ENCODE measurements at places on chromosomes 4 and X. TPM values are rescaled to one million over a fixed set of nuclear protein-coding genes. Genes with fewer than 3 reads are reported as not detected.

The RGS12 gene
- 8.4 TPM for total RNA-seq

The CCDC160 gene
- total RNA-seq = not detected

The CENPVL2 gene
- total RNA-seq = not detected

The PABPC1L2B gene
- not detected for total RNA-seq

The MAGEB10 gene
- not detected for total RNA-seq

The DUX4 gene
- total RNA-seq = not detected

The RPL39 gene
- 3,501 TPM for total RNA-seq

The PLAC1 gene
- total RNA-seq = 0.68 TPM

The PPP4R3C gene
- not detected for total RNA-seq

The KLHL5 gene
- total RNA-seq = 54.3 TPM

The RNF150 gene
- total RNA-seq = 0.25 TPM

The GAB3 gene
- total RNA-seq = 0.45 TPM

The CXCL10 gene
- total RNA-seq = 0.20 TPM

The HS3ST1 gene
- 0.60 TPM for total RNA-seq

The XAGE2 gene
- not detected for total RNA-seq

The FAT4 gene
- total RNA-seq = 1.8 TPM

The CXorf49 gene
- total RNA-seq = not detected

The XAGE1A gene
- 16.0 TPM for total RNA-seq

The UCHL1 gene
- 986 TPM for total RNA-seq

The CPE gene
- 1.4 TPM for total RNA-seq

The TSR2 gene
- total RNA-seq = 53.9 TPM

The DSPP gene
- total RNA-seq = not detected

The CXCL11 gene
- 0.21 TPM for total RNA-seq

The TCP11X2 gene
- total RNA-seq = not detected

The MID1IP1 gene
- 34.9 TPM for total RNA-seq

The OCIAD1 gene
- 124 TPM for total RNA-seq

The ZNF330 gene
- 27.1 TPM for total RNA-seq

The CXCL3 gene
- 4.0 TPM for total RNA-seq

The USP17L21 gene
- total RNA-seq = not detected

The COX18 gene
- total RNA-seq = 6.3 TPM

The TLR1 gene
- total RNA-seq = 0.22 TPM

The ARHGAP4 gene
- total RNA-seq = 1.4 TPM

The HERC6 gene
- total RNA-seq = 3.2 TPM

The DOK7 gene
- total RNA-seq = 0.23 TPM

The ASB12 gene
- not detected for total RNA-seq

The IL3RA gene
- 0.23 TPM for total RNA-seq

The NPY1R gene
- total RNA-seq = 0.10 TPM
